ENCODE measurements at places on chromosomes 2 and 18.

- H3K27me3 ChIP-seq = no peaks in the 10 kb centered on the region
- H3K36me3 ChIP-seq = peaks cover 35% of the 10 kb centered on the region
- peaks cover 15% of the 10 kb centered on the region for H3K4me1 ChIP-seq
- DNase-seq = no peak
Observed at GRCh38 chr2:27219091-27219490, 1.9 kb downstream of the CAD start.

DNA sequence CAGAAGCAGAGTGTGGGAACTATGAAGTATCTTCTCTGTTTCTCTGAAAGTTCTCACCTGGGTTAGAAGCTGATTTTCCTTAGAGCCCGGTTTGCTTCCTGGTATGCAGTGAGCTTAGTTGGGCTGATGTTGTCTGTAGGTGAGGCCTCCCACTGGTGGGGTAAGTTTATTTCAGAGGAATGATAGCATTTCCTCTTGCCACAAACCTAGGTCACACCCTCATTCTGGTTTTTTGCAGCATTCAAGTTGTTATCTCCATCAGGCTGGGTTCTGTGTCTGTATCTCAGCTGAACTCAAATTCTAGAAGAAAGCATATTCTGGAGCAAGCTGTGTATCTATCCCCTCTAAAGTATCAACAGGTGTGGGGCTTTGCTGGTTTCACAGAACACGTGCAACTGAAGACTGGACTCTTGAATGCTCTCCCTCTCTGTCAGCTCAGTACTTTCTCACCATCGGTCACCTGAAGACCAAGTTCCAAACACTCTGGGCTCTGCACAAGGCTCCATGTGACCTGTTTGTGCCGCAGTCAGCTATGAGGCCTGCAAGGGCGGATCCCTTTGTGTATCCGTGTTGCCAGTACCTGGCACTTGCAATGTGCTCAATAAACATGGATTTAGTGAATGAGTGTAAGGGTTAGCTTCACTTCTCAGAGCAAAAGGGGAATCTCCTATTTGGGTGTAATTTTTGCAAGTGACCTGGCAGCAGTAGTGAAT, 49.5 kb upstream of the MBOAT2 start:
- H3K36me3 ChIP-seq = no peaks in the 10 kb centered on the region
- peak; percentile 19 for DNase-seq
- H3K27ac ChIP-seq = peak overlapping the region; percentile 38
- H3K4me1 ChIP-seq = no peaks in the 10 kb centered on the region
- no peaks in the 10 kb centered on the region for H3K27me3 ChIP-seq

DNA sequence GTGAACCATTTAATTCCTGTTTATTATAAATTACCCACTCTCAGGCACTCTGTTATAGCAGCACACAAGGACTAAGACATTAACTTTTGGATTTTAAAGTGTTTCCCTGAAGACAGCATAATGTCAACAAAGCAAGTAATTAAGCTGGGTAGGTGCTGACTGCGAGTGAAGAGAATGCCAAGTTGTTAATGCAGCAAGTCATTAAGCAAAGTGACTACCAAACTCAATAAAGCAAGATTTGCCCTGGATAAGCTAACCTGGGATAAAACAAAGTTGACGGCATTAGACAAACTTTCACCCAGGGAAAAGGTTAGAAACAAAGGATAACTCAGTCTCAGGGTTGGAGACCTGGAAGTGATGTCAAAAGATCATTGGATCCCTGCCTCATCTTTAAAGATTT, 28.4 kb upstream of the NABP1 start:
- H3K36me3 ChIP-seq = no peaks in the 10 kb centered on the region
- no peak overlapping the region for H3K4me3 ChIP-seq
- H3K27ac ChIP-seq = no peak overlapping the region
- no peaks in the 10 kb centered on the region for H3K4me1 ChIP-seq

DNA sequence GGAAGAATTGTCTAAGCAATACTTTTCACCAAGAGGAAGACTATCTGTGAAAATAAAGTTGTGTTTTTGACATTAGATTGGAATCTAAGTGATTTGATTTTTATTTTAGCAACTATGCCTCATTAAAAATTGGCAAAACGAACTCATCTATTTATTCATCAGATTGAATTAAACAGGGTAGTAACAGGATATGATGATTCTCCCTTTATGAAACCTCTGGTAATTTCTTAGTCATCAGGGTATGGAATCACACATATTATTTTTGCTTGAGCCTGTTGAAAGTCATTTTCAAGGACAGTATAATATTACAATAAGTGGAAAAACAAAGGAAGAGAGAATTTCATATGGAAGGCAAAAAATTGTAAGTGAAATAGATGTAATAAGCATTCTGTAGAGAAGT, 22.0 kb downstream of the ZNF804A start:
- H3K27ac ChIP-seq = no peak overlapping the region
- no peaks in the 10 kb centered on the region for H3K4me1 ChIP-seq
- no peak for DNase-seq
- no peaks in the 10 kb centered on the region for H3K36me3 ChIP-seq
- H3K4me3 ChIP-seq = no peak overlapping the region

DNA sequence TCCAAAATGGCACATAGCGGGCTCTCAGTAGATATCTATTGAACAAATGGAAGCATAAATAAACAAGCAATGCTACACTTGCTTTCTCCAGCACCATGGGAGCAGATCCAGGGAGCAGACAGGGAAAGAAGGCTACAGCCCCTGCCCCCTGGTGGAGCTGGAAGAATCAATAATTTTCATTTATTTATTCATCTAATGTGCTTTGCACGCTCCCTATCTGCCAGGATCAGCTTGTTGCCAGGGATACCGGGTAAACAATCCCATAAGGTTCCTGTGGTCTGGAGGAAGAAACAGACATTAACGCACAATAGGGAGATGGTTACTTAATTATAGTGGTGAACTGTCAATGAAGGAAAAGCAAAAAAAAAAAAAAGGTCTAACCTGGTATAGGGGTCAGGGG, 40.1 kb upstream of the CLASP1 start:
- no peak overlapping the region for H3K27ac ChIP-seq
- H3K36me3 ChIP-seq = no peaks in the 10 kb centered on the region
- no peak overlapping the region for H3K4me3 ChIP-seq
- H3K27me3 ChIP-seq = no peaks in the 10 kb centered on the region

All from thymus (tissue), 14 donors.